Renal cortex interstitium (tissue), 15 donors: ENCODE measurements at places on chromosomes 3 and 15.

- peak; percentile 77 for DNase-seq
These were observed 333.0 kb upstream of the SATB1 start for GRCh38 chr3:18758047-18758704.

- no peak for DNase-seq
These were observed 2.0 kb downstream of the ANKRD28 start for GRCh38 chr3:15795651-15796308.

DNA sequence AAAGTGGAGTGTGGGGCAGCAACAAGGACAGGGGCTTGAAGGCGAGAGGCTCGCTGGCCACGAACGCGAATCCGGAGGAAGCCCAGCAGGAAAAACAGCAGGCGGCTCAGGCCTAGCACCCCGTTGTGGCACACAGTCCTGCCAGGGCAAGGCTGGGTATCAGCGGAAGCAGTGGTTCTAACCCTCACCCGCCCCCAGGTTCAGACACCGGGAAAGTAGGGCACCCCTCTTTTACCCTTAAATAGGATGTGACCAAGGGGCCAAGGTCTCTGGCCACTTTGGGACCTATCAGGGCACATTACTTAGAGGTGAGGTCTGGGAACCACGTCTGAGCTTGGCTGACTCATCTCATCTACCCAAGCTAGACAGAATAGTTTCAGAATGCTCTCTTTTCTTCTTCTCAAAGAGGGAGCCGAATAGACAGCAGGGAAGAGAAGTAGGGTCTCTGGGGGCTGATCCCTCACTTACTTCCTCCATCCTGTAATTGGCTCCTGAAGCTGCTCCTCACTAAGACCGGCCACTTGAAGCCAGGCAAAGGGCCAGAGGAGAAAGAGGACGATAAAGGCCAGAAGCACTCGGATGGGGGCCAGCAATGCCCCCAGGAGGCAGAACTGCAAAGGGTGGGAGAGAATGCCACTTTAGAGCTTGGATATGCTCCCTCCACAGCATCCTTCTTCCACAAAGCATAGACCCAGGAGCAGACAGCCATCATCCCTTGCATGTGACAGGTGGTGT, 1.7 kb downstream of the LPCAT4 start:
- DNase-seq = no peak

DNA sequence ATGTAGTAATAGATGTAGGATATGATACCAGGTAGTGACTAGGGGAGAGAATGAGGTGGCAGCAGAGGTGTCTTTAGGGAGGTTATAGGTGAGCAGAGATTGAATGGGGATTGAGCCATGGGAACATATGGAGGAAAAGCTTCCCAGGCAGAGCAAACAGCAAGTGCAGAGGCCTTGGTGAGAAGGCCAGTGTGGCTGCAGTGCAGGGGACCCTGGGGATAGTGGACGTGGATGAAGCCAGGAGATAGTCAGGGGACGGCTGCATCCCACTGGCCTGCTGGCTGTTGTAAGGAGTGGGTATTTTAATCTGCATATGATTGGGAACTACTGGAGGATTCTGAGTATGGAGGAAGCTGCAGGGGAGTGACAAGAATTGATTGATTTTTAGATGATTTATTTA, 62.7 kb upstream of the TRAK1 start:
- no peak for DNase-seq
